ENCODE measurements at places on chromosomes 7 and 10. TPM values are rescaled to one million over a fixed set of nuclear protein-coding genes. Genes with fewer than 3 reads are reported as not detected.
A peak's percentile ranks its signal among the peaks of the same experiment; 100 is the strongest.

TMEM273 gene
- total RNA-seq, result 3.8 TPM

- no peak for ATAC-seq
These were observed 26.0 kb upstream of the MXI1 start for GRCh38 chr10:110181451-110181850.

- ATAC-seq, result peak; percentile 47
These were observed 43.2 kb downstream of the DPYSL4 start for GRCh38 chr10:132229834-132230556.

GRCh38 chr7:32958046-32959025, 1.1 kb downstream of the FKBP9 start:
- ATAC-seq, result peak; percentile 70

- no peak for ATAC-seq
These were observed 21.2 kb upstream of the PWWP2B start for GRCh38 chr10:132375795-132376297.
